Progenitor cell of endocrine pancreas (in vitro differentiated cells): ENCODE measurements at places on chromosomes 4 and X. TPM values are rescaled to one million over a fixed set of nuclear protein-coding genes. Genes with fewer than 3 reads are reported as not detected.

Gene PHKA2
- total RNA-seq: 65.9 and 71.6 TPM in 2 replicates

Gene APLN
- total RNA-seq: 0.14 and 0.38 TPM in 2 replicates

Gene PALLD
- total RNA-seq: 43.2 and 46.5 TPM in 2 replicates

Gene HSFX4
- not detected in 2 replicates for total RNA-seq

Gene YY2
- 2.2 and 2.3 TPM in 2 replicates for total RNA-seq

Gene SPANXA2
- total RNA-seq: not detected in 2 replicates

Gene SSX2
- not detected in 2 replicates for total RNA-seq

Gene FRAS1
- total RNA-seq: 163 and 166 TPM in 2 replicates

Gene PFKFB1
- total RNA-seq: 0.77 and 0.82 TPM in 2 replicates

Gene RASSF6
- 10.1 and 10.6 TPM in 2 replicates for total RNA-seq

- H3K4me3 ChIP-seq: peak overlapping the region; percentile 90
- H3K4me1 ChIP-seq: peaks cover 17% of the 10 kb centered on the region
- H3K27ac ChIP-seq: peak overlapping the region; percentile 94
- peaks cover 9% of the 10 kb centered on the region for H3K27me3 ChIP-seq
These were observed 82.3 kb upstream of the CD99 start for GRCh38 chrX:2608638-2609430.

GRCh38 chrX:147900349-147900748, 11.4 kb upstream of the FMR1 start:
- H3K27ac ChIP-seq: no peak overlapping the region
- H3K36me3 ChIP-seq: no peaks in the 10 kb centered on the region
- no peak for DNase-seq
- H3K27me3 ChIP-seq: no peaks in the 10 kb centered on the region

DNA sequence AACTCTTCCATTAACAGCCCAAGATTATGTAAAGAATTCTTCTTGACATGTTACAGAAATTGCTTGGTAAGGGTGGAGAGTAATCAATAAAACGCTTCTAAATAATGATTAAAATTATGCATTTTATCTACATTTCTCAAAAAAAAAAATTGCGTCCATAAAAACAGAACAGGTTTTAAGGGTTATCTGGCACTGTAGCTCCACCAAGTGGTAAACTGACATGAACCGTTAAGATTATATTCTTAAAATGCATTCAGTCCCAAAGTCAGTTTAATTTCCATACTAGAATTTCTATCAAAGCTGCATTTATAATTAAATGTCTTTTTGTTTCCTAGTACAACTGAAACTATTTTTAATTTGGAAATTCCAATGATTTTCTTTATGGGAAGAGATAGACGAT, 214.0 kb upstream of the UGT8 start:
- no peak overlapping the region for H3K4me3 ChIP-seq
- DNase-seq: no peak
- no peaks in the 10 kb centered on the region for H3K36me3 ChIP-seq
- peaks cover 5% of the 10 kb centered on the region for H3K4me1 ChIP-seq

DNA sequence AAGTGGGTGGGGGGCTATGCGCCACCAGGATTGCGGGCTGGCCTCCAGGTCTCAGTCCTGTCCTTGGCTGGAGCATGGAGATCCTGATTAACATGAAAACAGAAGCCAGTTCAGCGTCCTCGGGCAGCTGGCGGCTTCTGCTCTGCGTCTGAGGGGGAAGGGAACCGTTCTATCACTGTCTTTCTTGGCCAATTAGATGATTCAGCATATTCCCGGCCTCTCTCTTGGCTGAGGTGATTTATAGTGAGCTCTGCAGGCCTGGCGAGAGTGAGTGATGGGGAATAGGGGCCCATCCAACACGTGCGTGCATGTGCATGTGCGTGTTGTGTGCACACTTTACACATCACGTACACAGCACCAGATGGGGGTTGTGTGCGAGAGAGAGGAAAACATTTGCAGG, 145.8 kb upstream of the ATP6AP2 start:
- H3K27me3 ChIP-seq: no peaks in the 10 kb centered on the region
- no peaks in the 10 kb centered on the region for H3K36me3 ChIP-seq
- no peak overlapping the region for H3K4me3 ChIP-seq
- peaks cover 7% of the 10 kb centered on the region for H3K4me1 ChIP-seq

- H3K27ac ChIP-seq: peak overlapping the region; percentile 13
- no peaks in the 10 kb centered on the region for H3K36me3 ChIP-seq
- no peaks in the 10 kb centered on the region for H3K27me3 ChIP-seq
- H3K4me1 ChIP-seq: peaks cover 4% of the 10 kb centered on the region
These were observed 63.7 kb upstream of the FMR1 start for GRCh38 chrX:147847999-147848398.

- no peaks in the 10 kb centered on the region for H3K36me3 ChIP-seq
- H3K27ac ChIP-seq: no peak overlapping the region
- no peak for DNase-seq
- no peaks in the 10 kb centered on the region for H3K27me3 ChIP-seq
- H3K4me1 ChIP-seq: peaks cover 3% of the 10 kb centered on the region
These were observed 4.4 kb downstream of the ANK2 start for GRCh38 chr4:113053883-113054282.

DNA sequence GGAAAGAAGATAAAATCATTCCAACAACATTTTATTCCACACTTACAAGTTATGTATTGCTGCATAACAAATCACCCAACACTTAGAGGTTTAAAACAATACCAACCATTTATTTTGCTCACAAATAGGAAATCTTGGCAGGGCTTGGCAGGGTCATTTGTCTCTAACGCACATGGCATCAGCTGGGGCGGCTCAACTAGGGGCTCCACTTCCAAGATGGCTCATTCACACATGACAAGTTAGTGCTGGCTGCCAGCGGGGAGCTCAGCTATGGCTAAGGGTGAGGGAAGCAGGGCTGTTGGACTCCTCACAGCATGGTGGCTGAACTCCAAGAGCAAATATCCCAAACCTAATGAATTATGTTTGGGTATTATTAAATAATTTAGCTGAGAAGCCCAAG, 377.0 kb downstream of the ZNF674 start:
- no peak for DNase-seq
- H3K27me3 ChIP-seq: no peaks in the 10 kb centered on the region
- no peak overlapping the region for H3K27ac ChIP-seq

- no peaks in the 10 kb centered on the region for H3K27me3 ChIP-seq
- H3K4me3 ChIP-seq: peak overlapping the region; percentile 95
- peaks cover 5% of the 10 kb centered on the region for H3K4me1 ChIP-seq
- H3K36me3 ChIP-seq: no peaks in the 10 kb centered on the region
- H3K27ac ChIP-seq: no peak overlapping the region
These were observed 690 bp upstream of the NEIL3 start for GRCh38 chr4:177308847-177309521.

DNA sequence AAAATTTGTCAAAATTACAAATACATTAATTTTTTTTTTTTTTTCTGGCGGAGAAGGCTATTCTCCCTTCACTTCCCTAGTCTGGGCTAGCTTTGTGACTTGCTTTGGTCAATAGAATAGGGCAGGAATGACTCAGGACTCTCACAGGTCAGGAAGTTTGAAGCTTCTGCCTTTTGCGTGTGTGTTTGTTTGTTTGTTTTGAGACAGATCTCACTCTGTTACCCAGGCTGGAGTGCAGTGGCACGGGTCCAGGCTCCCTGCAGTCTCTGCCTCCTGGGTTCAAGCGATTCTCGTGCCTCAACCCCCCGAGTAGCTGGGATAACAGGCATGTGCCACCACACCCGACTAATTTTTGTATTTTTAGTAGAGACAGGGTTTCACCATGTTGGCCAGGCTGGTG, 55.9 kb upstream of the USP9X start:
- no peaks in the 10 kb centered on the region for H3K36me3 ChIP-seq
- H3K4me1 ChIP-seq: peaks cover 8% of the 10 kb centered on the region
- DNase-seq: no peak
- H3K4me3 ChIP-seq: no peak overlapping the region

- no peak for DNase-seq
- H3K4me3 ChIP-seq: no peak overlapping the region
- H3K4me1 ChIP-seq: peaks cover 19% of the 10 kb centered on the region
- no peak overlapping the region for H3K27ac ChIP-seq
These were observed 109.8 kb downstream of the LUZP4 start for GRCh38 chrX:115399306-115399705.

DNA sequence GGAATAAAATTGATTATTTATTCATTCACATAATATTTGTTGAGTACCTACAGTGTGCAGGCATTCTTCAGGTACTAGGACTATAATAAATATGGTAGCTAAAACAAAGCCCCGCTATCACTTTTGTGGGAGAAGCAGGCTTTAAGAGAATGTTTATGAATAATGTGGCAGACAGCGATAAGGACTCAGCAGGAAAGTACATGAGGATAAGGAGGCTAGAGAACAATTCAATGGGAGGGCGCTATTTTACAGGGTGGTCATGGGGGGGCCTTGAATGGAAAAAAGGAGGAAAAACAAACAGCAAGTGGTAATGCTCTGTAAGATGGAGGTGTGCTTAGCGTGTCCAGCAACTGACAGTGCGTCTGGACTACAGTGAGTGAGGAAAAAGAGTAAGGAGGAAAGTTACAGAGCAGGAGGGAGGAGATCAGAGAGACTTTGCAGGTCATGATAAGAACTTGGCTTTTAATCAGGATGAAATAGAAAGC, 264.2 kb upstream of the ETNPPL start:
- H3K27me3 ChIP-seq: no peaks in the 10 kb centered on the region
- no peaks in the 10 kb centered on the region for H3K36me3 ChIP-seq
- H3K4me3 ChIP-seq: no peak overlapping the region
- H3K27ac ChIP-seq: no peak overlapping the region

DNA sequence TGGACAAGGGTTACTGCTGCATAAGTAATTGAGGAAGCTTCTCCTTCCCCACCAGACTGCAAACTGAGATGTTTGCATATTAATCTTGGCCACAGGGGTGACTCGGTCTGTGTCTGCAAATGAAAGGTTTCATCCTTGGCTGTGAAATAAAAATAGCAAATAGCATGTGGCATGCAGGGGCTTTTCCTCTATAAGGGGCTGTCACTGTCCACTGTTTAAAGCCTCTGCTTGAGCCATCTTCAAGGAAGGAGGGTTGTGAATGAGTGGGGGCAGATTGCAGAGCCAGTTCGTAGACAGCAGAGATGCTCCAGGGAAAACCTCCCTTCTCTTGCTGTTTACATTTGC, 33.3 kb downstream of the TMSB4X start:
- no peak for DNase-seq
- peaks cover 6% of the 10 kb centered on the region for H3K4me1 ChIP-seq
- H3K27ac ChIP-seq: no peak overlapping the region
- H3K27me3 ChIP-seq: no peaks in the 10 kb centered on the region

DNA sequence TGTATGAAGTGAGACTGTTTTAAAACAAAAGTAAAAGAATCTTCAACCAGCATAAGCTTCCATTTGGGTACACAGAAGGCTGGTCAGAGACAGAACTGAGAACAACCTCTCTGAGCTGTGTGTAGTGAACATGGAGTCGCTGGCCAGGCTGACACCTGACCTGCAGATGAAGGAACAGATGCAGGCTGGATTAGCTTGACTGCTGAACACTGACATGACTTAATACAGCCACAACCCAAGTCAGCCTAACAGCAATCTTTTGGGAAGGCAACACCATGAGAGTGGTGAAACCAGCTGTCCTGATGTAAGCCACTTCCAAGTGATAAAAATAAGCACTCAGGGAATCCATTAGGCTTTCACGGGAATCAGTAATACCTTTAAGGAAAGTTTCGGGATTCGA, 10.1 kb downstream of the SCARB2 start:
- no peaks in the 10 kb centered on the region for H3K27me3 ChIP-seq
- peaks cover 28% of the 10 kb centered on the region for H3K4me1 ChIP-seq
- no peak for DNase-seq
- H3K4me3 ChIP-seq: no peak overlapping the region
- H3K36me3 ChIP-seq: no peaks in the 10 kb centered on the region

- DNase-seq: no peak
- H3K4me1 ChIP-seq: no peaks in the 10 kb centered on the region
- no peak overlapping the region for H3K4me3 ChIP-seq
- H3K27me3 ChIP-seq: no peaks in the 10 kb centered on the region
These were observed 29.7 kb upstream of the IL9R start for GRCh38 chrX:155967653-155968325.

DNA sequence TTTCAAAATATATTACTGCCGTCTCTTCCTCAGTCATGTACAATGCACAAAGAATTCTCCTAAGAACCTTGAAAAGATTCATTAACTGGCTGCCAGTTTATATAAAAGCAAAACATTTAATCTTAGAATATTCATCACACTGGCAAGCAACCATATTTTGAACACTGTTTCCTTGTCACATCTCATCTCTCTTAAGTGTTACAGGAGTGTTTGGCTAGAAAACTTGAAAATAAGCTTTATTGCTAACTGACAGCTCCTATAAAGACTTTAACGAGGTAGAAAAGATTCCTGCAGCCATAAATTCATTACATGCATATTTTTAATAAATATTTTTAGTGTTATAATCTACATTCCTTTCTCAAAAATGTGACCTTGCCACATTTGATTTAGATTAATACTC, 149.6 kb downstream of the AFAP1 start:
- DNase-seq: no peak
- no peaks in the 10 kb centered on the region for H3K27me3 ChIP-seq

GRCh38 chrX:106862972-106863688, 40.0 kb downstream of the RIPPLY1 start:
- DNase-seq: no peak
- H3K4me1 ChIP-seq: no peaks in the 10 kb centered on the region
- no peak overlapping the region for H3K4me3 ChIP-seq
- peaks cover 9% of the 10 kb centered on the region for H3K36me3 ChIP-seq
- no peak overlapping the region for H3K27ac ChIP-seq

DNA sequence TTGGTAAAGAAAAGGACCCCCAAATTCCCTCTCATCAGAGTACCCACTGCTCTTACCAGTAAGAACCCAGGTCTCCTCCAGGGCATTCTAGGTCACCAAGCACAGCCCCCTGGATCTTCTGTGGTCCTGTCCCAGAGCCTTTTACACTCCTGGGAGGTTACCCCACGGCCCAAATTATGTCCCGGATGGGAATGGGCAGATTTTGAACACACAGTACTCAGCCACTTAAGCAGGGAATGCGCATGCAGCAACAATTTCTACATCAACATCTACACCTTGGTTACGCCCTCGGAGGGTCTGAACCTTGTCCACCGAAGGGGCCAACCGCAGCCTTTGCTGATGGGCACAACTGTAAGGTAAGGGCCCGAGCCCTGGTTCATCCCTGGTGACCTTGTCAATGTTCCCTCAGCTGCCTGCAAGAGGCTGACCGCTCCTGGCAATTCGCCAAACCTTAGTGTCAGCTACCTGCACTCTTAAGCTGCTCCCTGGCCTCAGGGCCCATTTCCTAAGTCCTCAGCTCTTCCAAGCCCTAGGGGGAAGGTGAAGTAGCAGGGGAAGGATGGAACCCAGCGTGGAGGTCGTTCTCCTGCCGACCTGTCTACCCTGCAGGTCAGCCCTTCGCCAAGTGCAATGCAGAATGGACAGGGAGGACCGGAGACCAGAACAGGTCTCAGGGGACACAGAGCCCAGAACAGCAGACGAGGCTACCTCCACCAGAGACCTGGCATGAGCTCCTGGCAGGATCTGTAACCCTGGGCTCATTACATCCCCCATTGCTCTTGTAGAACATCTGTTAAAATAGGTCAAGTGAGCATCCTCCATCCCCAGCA, 5.9 kb downstream of the TIMP1 start:
- no peak overlapping the region for H3K27ac ChIP-seq
- H3K27me3 ChIP-seq: no peaks in the 10 kb centered on the region
- H3K4me1 ChIP-seq: no peaks in the 10 kb centered on the region
- DNase-seq: no peak

- no peak overlapping the region for H3K4me3 ChIP-seq
- no peak overlapping the region for H3K27ac ChIP-seq
- peaks cover 21% of the 10 kb centered on the region for H3K27me3 ChIP-seq
- no peaks in the 10 kb centered on the region for H3K36me3 ChIP-seq
- no peaks in the 10 kb centered on the region for H3K4me1 ChIP-seq
These were observed 15.1 kb downstream of the CSF2RA start for GRCh38 chrX:1283741-1284140.

GRCh38 chrX:64739792-64740378, 236.4 kb downstream of the ZC4H2 start:
- H3K27me3 ChIP-seq: no peaks in the 10 kb centered on the region
- no peaks in the 10 kb centered on the region for H3K36me3 ChIP-seq
- H3K4me3 ChIP-seq: no peak overlapping the region
